A673 (cell line): ENCODE measurements at places on chromosomes 6 and 20. TPM values are rescaled to one million over a fixed set of nuclear protein-coding genes. Genes with fewer than 3 reads are reported as not detected.

- no peak overlapping the region for H3K4me3 ChIP-seq
- H3K4me1 ChIP-seq: peaks cover 7% of the 10 kb centered on the region
- DNase-seq: peak; percentile 58
- no peaks in the 10 kb centered on the region for H3K36me3 ChIP-seq
- no peaks in the 10 kb centered on the region for H3K27me3 ChIP-seq
- no peak overlapping the region for H3K27ac ChIP-seq
These were observed 60.4 kb downstream of the HMGCLL1 start for GRCh38 chr6:55518529-55519060.

- H3K4me3 ChIP-seq: no peak overlapping the region
- DNase-seq: no peak
- H3K27me3 ChIP-seq: no peaks in the 10 kb centered on the region
- H3K36me3 ChIP-seq: no peaks in the 10 kb centered on the region
- no peak overlapping the region for H3K27ac ChIP-seq
- no peaks in the 10 kb centered on the region for H3K4me1 ChIP-seq
These were observed 610.4 kb downstream of the RFPL4B start for GRCh38 chr6:112957536-112957916.

- H3K4me1 ChIP-seq: peaks cover 72% of the 10 kb centered on the region
- peak overlapping the region; percentile 1 for H3K4me3 ChIP-seq
- H3K27ac ChIP-seq: peak overlapping the region; percentile 70
- peak; percentile 83 for DNase-seq
- no peaks in the 10 kb centered on the region for H3K36me3 ChIP-seq
These were observed 39.3 kb downstream of the ATXN1 start for GRCh38 chr6:16721977-16722376.

DNA sequence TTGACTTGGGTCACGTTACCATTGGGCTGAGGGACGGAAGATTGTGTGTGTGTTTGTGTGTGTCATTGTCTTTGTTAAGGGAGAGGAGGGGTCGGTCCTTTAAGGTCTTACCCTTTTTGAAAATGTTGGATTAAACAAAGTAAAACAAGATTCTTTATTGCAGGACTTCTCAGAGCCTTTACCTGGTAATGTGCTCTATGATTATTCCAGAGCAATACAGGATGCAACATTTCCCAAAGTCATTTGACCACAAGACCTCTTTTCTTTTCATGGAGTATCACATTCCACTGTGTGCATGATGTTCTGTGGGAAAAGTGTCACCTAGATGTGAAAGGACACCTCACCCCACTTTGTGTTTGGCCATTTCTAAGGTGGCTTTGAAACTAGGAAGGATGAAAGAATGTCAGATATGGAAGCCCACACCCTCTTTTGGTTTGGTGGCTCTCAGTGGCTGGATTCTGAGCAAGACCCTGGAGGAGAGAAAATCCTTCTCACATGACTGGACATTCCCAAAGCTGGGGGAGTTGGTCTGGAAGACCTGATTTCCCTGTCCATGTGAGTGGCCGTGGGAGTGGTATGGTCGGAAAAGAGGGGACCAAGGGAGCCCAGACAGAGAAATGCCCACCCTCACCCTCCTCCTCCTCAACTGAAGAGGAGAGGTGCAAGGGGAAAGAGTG, 18.2 kb upstream of the ZNF831 start:
- DNase-seq: no peak
- H3K27ac ChIP-seq: no peak overlapping the region
- no peaks in the 10 kb centered on the region for H3K36me3 ChIP-seq
- H3K4me3 ChIP-seq: no peak overlapping the region

DNA sequence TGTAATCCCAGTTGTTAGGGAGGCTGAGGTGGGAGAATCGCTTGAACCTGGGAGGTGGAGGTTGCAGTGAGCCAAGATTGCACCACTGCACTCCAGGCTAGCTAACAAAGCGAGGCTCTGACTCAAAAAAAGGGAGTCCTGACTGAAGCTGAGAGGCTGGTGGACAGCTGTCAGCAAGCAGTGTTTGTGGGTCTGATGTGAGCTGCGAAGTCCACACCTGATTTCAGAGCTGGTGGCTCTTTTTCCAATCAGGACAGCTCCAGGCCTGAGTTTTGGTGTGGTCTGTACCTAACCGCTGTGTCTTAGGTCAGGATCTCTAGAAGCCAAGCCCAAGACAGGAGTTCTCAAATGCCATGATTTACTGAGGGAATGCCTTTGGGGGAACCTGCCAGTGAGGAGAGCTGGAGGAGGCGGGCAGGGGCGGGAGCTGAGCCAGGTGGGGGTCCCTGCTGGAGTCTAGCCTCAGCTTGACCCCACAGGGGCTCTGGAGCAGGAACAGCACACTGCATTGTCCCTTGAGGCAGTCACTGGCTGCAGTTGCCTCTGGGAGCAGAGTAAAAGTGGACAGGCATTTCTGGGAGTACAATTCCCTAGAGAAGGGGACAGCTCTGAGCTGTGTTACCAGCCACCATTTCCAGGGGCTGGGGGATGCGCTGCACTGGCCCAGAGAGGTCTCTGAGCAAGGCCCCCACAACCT, 5.0 kb downstream of the GFRA4 start:
- H3K4me3 ChIP-seq: no peak overlapping the region
- no peak overlapping the region for H3K27ac ChIP-seq
- peaks cover 36% of the 10 kb centered on the region for H3K27me3 ChIP-seq
- no peaks in the 10 kb centered on the region for H3K36me3 ChIP-seq
- DNase-seq: no peak

DNA sequence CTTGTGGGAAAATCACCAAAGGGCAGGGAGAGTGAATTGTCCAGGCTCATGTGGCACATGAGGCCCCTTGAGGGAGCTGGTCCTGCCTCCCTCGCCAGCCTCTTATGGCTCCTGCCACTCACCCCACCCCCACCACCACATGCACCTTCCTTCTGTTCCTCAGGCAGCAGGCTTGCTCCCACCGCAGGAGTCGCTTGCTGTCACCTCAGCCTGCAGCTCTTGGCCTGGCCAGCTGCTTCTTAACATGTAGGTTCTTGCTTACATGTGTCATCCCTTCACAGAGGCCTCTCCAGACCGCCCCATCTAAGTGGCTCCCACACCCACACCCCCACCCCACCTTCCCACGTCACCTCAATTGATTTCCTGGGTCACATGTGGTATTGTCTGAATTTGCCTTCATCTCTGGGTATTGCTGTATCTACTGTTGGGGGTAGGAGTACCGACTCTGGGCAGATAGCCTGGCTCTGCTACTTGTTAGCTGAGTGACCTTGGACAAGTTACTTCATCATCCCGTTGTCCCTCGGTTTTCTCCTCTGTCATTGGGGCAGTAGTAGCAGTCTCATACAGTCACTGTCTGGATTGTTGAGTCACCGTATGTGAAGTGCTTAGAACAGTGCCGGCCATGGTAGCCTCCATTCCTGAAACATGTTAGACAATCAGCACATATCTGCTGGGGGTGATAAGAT, 41.7 kb downstream of the SLC9A8 start:
- DNase-seq: no peak
- H3K27me3 ChIP-seq: no peaks in the 10 kb centered on the region
- H3K4me3 ChIP-seq: no peak overlapping the region
- H3K4me1 ChIP-seq: peaks cover 6% of the 10 kb centered on the region
- H3K27ac ChIP-seq: no peak overlapping the region

GRCh38 chr20:10982692-10983091, 308.9 kb upstream of the JAG1 start:
- no peaks in the 10 kb centered on the region for H3K4me1 ChIP-seq
- no peaks in the 10 kb centered on the region for H3K27me3 ChIP-seq
- DNase-seq: no peak
- H3K36me3 ChIP-seq: no peaks in the 10 kb centered on the region
- no peak overlapping the region for H3K27ac ChIP-seq

Gene SIRPD
- total RNA-seq: not detected in 2 replicates

Gene PRKN
- total RNA-seq: 1.2 and 1.3 TPM in 2 replicates

Gene HLA-DOA
- total RNA-seq: 0.46 and 0.58 TPM in 2 replicates
